Activated naive CD8-positive, alpha-beta T cell treated with anti-CD3 and anti-CD28 coated beads for 36 hours (primary cell): ENCODE measurements at places on chromosomes 1 and 21. TPM values are rescaled to one million over a fixed set of nuclear protein-coding genes. Genes with fewer than 3 reads are reported as not detected.

LCE3D gene
- total RNA-seq = not detected

EPS8L3 gene
- total RNA-seq = not detected

ADAMTS5 gene
- not detected for total RNA-seq

GJB4 gene
- total RNA-seq = not detected

DTL gene
- 104 TPM for total RNA-seq

PCP4 gene
- not detected for total RNA-seq

DNA sequence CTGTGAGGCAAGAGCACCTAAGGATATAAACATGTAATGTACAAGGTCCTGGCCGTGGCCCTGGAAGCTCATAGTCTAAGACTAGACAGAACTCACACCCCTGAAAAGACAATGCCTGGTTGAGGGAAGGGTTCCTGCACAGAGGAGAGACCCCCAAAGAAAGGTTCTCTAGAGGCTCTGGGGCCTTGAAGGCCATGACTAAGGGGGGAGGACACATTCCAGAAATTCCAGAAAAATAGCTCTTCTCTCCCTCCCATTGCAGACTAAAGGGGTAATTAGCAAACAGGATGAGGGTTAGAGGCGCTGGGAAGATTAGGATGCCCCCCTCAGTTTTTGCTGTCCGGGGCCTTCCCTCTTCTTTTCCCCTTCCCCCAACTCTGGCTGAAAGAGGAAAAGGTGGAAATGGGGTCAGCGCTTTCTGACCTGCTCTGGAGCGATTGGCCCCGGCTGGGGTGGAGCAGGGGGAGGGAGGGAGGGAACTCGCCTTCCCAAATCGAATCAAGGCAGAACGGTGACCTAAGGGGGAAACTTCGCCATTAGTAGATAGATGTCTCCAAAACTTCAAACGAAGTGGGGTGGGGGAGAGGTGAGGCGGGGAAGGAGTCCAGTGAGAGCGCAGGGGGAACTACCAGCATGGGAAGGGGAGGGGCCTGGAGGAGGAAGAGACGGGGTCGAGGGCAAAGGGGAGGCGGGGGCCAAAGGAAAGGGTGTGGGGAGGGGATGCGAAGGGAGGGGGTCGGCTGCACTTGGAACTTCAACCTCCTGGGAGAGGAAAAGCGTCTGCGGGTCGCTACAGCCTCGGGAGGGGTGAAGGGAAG, 11.8 kb downstream of the PAX7 start:
- no peak for DNase-seq

- no peak for DNase-seq
These were observed 11.7 kb downstream of the RNU5D-1 start for GRCh38 chr1:44719318-44719717.

GRCh38 chr1:44500181-44501046, 95.4 kb downstream of the RNF220 start:
- no peak for DNase-seq

GRCh38 chr1:233010146-233010545, 59.7 kb downstream of the NTPCR start:
- DNase-seq = no peak

- no peak for DNase-seq
These were observed 59.9 kb downstream of the ZBTB17 start for GRCh38 chr1:15915991-15916390.

DNA sequence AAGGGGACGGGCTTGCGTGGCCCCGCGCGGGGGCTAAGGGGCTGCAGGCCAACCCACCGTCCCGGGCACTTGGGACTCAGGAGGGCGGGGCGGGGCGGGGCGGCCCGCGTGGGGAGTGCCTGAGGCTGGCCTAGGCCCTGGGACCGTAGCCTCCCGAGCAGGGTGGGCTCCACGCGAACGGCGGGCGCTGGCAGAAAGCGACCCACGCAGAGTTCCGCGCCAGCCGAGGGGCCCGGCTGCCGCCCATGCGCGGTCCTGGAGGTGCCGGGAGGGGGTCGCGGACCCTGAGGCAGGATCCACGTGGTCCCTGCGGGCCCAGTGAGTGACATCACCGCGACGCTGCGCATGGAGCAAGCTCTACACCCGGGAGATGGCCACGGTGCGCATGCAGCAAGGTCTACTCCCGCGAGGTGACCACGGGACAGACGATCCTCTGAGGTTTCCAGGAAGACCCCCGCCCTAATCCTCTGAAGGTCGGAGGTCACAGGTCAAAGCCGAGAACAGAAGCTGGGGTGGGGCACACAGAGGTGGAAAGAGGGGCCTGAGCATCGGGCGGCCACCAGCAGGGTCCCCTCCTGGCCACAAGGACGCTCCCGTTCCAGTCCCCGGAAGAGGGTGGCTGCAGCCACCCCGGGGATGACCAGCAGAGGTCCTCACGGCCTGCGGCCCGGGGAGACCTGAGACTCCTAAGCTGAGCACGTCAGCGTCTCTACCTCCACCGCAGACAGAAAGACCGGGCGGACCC, 13.5 kb upstream of the SLC19A1 start:
- peak; percentile 49 for DNase-seq

- DNase-seq = no peak
These were observed 33.9 kb downstream of the PCNT start for GRCh38 chr21:46357684-46358425.

GRCh38 chr21:33428669-33429068, 25.5 kb downstream of the IFNGR2 start:
- no peak for DNase-seq

DNA sequence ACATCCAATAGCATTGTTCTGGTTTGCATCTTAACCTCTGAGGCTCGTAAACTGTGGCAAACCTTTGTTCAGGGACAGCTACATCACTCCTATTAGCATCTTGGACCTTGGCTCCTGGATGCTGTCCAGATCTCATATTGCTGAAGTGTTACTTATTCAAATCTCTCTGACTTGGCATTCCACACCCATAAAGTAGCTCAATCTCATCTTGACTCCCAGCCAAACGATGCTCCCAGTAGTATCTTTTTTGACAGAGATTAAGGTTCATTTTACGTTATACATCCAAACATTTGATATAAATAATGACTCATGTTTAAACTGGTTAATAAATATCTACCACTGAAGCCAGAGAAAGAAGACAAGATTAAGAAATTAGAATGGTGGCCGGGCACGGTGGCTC, 4.4 kb upstream of the FLVCR1 start:
- no peak for DNase-seq

- DNase-seq = peak; percentile 43
These were observed at the start of gene LHX4 for GRCh38 chr1:180229483-180230415. Gene LHX4 (plus strand): TSS chr1:180230264. CDS start chr1:180230530, 266 bp downstream.

GRCh38 chr1:245843101-245843500, 664.0 kb downstream of the SMYD3 start:
- DNase-seq = no peak

DNA sequence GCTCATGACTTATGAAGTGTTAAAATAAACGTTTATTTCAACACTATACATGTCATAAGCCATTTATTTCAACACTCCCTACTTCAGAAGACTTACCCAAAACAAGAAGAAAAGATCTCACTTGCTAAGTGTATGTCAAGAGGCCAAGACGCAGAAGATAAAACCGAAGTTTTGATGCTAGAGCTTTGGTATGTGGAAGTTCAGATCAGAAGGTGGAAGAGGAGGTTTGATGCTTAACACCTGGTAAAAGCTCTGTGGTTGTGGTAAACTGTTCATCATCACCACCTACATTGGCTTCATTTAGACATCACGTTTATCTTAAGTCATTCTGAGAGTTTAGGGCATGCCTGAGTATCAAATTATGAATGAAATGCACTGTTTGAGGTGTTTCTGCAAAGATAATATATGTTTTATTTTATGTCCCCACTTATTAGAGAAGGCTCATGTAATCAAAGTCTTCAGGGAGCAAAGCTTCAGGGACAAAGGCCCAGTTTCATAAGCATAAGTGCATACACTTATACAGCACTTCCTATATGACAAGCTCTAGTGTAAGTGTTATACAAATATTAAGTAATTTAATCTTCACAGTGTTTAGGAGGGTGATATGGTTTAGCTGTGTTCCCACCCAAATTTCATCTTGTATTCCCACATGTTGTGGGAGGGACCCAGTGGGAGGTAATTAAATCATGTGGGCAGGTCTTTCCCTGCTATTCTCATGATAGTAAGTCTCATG, 533.3 kb downstream of the PTBP2 start:
- DNase-seq = no peak
